ENCODE measurements at places on chromosomes 7 and 10.
A peak's percentile ranks its signal among the peaks of the same experiment; 100 is the strongest.

DNA sequence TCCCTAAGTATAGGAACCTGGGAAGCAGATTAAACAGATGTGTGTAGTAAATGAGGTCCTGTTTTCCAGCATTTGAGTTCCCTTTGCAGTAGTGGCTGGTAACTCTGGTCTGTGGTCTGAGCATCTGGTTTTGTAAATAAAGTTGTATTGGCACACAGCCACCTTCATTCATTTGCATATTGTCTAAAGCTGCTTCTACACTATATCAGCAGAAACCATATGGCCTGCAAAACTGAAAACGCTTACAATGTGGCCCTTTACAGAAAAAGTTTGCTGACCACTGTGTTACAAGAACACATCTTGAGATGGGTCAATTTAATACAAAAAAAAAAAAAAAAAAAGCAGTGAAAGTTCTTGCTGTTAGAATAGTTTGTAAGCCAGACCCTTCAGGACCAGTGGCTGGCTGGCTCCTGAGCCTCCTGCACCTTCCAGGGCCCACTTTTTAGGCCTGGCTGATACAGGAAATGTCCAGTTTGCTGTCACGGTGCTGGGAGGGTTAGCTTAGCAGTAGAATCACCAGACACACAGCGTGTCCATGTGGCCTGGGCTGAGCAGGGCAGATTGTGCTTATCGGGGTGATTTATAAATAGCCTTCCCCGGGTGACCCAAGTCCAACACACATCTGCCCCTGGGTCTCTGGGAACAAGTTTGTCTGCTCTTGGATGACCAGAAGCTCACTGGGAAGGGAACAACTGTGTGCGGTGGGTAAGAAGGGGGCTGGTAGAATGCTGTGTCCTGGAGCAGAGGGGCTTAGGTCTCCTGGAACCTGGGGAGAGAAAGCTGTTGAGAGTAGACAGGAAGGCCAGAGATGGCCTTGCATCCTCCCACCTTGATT, 1.4 kb downstream of the C10orf71 start:
- DNase-seq: peak; percentile 8

DNA sequence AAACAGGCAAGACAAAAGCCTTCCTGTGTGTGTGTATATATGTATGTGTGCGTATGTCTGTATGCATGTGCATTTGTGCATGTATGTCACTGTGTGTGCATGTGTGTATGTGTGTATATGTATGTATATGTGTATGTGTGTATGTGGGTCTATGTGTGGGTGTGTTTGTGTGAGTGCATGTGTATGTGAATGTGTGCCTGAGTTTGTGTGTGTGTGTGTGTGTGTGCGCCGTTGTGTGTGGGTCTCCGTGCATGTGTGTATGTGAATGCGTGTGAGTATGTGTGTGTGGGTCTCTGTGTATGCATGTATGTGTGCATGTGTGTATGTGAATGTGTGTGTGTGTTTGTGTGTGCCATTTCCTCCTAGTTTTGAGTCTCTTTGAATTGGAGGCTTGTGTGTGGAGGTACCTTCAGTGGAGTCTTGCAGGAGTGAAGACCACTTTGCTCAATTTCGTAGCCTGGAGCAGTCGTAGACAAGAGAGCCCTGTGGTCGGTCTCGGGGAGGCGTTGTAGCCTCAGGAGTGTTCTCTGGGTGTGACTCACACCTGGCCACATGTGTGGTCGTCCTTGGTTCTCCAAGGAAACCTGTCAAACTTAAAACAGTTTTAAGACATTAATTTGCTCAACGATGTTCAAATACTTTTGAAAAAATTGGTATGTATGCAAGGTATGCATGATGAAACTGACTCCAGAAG, 28.1 kb downstream of the INPP5A start:
- no peak for DNase-seq

DNA sequence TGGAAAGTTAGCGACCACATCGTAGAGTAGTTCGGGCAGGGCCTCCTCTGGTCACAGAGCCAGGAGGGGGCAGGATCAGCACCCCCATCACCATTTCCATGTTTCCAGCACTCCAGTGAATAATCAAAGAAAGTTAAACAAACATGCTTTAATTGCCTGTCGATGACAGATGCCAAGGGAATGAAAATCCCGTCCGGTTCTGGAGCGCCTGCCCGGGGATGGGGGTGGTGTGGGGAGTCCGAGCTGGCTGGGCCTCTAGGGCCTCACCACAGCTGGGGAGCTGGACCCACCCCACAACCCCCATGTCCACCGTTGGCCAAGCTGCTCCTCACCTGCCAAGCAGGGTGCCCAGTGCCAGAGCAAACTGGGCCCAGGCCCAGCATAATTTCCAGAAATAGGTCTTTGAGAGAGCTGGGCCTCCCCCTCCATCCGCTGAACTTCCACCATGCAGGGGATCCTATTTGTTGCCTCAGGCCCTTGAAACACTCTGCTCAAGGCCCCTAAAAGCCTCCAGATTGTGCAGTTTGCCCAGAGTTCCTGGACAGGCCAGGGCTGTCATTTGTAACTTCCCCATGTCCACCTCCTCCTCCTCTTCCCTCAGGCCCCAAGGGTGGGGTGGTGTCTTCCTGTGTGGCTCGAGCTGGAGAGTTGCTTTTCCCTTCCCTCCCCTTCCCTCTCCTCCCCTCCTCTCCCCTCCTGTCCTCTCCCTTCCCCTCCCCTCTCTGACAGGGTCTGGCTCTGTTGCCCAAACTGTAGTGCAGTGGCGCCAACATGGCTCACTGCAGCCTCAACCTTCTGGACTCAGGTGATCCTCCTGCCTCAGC, 101.0 kb downstream of the MYL10 start:
- DNase-seq: no peak

DNA sequence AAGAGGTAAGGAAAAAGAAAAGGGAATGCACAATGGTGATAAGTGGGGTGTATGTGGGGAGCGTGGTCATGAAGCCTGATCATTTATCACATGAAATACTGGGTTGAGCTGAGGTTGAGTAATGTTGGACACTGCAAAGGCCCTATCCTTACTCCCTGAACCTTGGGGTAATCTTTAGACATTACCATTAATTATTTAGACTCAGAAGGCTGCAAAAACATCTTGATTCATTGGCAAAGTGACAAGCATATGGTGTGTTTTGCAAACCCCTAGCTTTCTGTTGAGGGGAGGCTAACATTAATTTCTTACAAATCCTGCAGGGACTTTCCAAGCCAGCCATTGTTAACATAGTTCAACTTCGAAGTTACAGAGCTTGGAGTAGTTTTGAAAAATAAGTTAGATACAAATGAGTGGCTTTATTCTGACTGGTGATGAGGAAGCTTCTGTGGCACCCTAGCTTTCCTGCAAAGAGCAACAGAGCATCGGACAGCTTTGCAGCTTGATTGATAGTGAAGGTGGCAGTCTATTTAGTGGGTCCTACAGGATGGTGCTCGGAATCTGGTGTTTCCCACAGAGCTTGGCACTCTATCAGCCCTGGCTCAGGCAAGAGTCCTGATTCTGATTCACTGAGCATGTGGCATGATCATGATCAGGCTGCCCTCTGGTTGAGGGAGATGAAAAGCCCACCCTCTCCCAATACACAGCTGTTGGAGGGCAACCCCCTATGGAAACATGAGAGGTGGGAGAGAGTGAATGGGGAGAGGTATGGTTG, 153.7 kb upstream of the NPVF start:
- no peak for DNase-seq

DNA sequence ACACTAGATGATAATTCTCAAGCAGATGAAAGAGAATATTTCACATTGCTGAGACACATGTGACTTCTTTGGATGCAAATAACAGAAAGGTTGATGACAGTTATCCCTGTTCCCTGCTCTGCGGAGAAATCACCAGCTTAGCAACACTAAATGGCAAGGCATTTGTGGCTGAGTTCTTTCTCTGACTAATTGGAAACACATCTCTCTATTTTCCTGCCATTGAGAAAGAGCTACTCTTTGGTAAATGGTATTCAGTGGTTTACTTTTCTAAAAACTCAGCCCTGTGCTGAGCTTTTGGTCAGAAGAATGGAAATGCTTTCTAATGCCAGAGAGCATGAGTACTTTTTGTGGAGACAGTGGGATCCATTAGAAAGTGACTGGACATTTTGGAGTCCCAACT, 771.4 kb downstream of the LRMDA start:
- DNase-seq: peak; percentile 35

DNA sequence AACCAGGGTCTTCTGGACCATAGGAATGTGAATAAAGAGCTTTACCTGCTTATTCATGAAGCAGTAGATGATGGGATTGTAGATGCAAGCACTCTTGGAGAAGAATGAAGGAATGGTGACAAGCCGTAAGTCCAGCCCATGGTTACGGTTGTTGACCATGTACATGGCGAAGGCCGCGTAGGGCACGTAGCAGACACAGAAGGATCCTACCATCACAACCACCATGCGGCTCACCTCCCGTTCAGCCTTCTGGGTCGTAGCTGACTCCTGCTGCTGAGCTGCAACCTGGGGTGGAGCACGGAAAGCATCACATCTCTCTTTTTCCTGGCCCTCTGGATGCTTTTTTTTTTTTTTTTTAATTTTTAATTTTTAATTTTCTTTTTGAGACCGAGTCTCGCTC, 2.0 kb downstream of the OPN1SW start:
- DNase-seq: no peak

DNA sequence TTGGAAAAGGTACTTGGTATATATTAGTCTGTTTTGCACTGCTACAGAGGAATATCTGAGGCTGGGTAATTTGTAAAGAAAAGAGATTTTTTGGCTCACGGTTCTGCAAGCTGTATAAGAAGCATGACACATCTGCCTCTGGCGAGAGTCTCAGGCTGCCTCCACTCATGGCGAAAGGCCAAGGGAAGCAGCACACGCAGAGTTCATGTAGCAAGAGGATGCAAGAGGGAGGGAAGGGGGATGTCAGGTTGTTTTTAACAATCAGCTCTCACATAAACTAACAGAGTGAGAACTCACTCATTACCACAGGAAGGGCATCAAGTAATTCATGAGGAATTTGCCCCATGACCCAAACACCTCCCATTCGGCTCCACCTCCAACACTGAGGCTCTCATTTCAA, 484.8 kb upstream of the DPP6 start:
- no peak for DNase-seq

DNA sequence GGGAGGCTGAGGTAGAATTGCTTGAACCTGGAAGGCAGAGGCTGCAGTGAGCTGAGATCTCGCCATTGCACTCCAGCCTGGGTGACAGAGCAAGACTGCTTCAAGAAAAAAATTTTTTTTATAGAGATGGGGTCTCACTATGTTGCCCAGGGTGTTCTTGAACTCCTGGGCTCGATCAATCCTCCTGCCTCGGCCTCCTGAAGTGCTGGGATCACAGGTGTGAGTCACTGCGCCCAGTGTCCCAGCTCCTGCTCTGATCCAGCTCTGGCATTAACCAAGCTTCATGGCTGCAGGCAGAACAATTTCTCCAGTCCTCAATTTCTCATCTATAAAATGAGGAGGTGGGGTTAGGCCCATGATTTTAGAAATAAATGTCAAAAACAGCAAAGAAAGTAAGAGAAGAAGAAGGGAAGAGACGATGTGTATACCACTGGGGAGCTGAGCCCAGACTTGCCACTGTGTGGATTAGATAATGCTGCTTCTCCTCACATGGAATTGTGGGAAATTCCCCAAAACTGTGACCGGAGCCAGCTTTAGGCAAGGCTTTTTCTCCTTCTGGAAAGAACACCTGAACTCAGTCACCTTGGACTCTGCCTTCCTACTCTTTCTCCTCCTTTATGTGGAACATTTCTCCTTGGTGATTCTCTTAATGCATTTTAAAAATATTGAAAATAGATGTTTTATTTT, 25.5 kb downstream of the IL15RA start:
- no peak for DNase-seq

All from astrocyte of the cerebellum (primary cell).